ENCODE measurements at places on chromosomes 4 and X.
A peak's percentile ranks its signal among the peaks of the same experiment; 100 is the strongest.

DNA sequence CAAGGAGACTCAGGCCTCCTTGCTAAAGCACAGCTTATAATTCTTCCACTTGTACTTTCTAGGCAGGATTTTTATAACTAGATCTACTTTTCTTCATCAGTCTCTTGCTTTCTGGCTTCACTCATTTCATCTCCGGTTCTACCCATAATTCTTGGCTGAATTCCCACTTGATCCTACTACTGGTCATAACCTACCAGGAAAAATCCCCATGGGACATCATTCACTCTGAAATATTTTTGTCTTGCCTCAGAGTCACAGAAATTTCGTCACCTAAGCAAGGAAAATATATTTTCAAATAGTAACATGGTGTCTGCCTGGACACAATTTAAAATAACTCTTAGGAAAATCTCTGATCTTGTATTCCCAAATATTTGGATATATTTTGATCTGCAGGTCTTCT, 122.3 kb downstream of the TEX13A start:
- DNase-seq: no peak

GRCh38 chr4:159368320-159368719, 265.4 kb downstream of the RAPGEF2 start:
- DNase-seq: no peak

GRCh38 chrX:65644621-65645289, 22.7 kb upstream of the MSN start:
- peak; percentile 45 for DNase-seq

GRCh38 chr4:113899271-113900070, 80.0 kb downstream of the ARSJ start:
- peak; percentile 94 for DNase-seq
